Left ventricle myocardium inferior (tissue), 1 donor: ENCODE measurements at places on chromosomes 6 and 20.

DNA sequence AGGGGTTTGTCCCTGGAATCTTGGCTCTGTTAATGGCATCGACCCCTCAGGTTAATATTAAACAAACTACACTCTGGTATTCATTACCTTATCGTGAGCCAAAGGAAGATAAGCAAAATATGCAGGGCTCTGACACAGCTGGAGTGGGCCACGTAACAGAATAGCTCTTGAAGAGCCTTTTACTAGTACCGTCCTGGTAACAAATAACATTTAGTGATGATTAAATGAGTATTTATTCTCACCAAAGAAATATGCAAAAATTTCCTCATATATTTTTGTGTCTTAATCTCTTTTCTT lies 20.1 kb upstream of the UTRN start:
- DNase-seq: no peak

GRCh38 chr6:21420146-21420878 lies 173.2 kb upstream of the SOX4 start:
- DNase-seq: no peak

DNA sequence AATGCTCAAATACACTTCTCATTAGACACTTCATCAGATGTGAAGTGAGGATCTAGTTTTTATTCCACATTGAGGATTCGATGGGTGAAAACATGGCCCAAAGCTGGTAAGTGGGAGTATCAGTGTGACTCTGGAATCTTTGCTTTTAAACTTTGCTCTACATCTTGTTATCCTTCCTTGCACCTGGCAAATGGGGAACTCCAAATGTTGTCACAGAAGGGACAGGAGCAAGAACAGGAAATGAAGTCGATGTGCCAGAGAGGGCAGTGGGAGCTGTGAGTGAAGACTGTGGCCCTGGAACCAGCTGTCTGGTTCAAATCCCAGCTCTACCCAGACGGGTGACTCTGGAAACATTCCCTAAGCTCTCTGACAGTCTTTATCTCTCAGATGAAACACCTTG lies 86.7 kb upstream of the AGPAT4 start:
- DNase-seq: no peak

DNA sequence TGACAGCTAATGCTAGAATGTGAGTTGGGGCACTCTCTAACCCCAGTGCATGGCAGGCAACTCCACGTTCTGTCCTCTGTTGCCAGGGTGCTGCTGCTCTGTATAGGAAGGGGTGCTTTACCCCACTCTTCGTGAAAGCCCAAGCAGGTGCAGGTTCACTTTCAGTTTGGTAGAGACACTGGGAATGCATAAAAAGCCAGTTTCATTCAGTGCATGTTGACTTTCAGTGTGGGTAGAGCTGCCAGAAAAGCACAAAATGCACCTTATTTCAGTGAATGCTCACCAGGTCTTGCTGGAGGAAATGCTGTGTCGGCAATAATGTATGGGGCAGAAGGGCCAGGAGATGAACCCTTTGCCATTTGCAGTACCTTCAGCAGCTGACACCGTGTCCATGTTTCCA lies 62.1 kb upstream of the ADGRB3 start:
- no peak for DNase-seq

DNA sequence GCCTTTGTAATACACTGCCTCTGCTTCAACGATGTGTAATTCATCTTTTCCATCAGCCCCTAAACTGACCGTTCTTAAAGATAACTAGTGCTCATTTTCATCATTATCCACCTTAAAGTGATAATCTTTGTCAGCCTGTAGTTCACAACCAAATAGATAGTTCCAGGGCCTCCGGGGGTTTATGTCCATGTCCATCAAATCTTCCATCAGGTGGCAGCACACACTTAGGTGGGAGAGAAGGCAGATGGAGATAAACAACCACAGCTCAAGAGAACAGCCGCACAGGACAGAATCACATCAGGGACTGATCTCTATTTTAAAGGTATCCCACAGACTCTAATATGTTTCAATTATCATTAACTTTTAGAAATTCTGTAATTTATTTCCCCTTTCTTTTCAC lies 90.9 kb downstream of the LMBRD1 start:
- no peak for DNase-seq

DNA sequence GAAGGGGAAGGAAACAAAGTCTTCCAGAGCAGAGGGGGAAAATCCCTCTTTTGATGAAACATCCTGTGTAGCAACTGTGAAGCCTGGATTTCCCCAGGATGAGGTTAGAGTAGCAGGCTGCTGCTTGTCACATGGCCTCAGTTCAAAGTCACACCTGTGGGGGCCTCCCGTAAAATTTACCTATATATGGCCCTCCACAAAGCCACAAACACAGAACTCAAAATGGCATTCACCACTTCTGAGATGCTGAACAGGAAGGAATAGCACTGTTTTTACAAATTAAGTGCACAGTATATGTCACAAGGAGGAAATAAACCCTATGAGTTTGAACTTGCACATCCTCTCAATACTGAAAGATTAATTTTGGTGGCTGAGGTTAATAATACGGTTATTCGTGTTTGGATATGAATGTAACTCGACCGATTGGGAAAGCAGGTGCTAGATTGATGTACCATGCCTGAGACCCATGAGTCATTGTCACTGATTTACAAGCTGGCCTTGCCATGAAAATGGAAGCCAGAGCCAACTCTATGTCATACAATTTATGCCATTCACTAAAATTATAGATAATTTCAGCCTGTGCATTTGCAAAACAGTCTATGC lies 70.6 kb downstream of the SGK1 start:
- no peak for DNase-seq
